G401 (cell line): ENCODE measurements at places on chromosomes 6 and 20. TPM values are rescaled to one million over a fixed set of nuclear protein-coding genes. Genes with fewer than 3 reads are reported as not detected.

The AGPAT4 gene
- 3.6 TPM in 2 replicates for total RNA-seq

The RNF39 gene
- not detected in 2 replicates for total RNA-seq

The RIMS4 gene
- 8.3 and 10.9 TPM in 2 replicates for total RNA-seq

The NFKBIE gene
- total RNA-seq, result 27.7 and 58.6 TPM in 2 replicates

The TXLNB gene
- total RNA-seq, result 0.03 TPM in 1 of 2 replicates, not detected in the other

DNA sequence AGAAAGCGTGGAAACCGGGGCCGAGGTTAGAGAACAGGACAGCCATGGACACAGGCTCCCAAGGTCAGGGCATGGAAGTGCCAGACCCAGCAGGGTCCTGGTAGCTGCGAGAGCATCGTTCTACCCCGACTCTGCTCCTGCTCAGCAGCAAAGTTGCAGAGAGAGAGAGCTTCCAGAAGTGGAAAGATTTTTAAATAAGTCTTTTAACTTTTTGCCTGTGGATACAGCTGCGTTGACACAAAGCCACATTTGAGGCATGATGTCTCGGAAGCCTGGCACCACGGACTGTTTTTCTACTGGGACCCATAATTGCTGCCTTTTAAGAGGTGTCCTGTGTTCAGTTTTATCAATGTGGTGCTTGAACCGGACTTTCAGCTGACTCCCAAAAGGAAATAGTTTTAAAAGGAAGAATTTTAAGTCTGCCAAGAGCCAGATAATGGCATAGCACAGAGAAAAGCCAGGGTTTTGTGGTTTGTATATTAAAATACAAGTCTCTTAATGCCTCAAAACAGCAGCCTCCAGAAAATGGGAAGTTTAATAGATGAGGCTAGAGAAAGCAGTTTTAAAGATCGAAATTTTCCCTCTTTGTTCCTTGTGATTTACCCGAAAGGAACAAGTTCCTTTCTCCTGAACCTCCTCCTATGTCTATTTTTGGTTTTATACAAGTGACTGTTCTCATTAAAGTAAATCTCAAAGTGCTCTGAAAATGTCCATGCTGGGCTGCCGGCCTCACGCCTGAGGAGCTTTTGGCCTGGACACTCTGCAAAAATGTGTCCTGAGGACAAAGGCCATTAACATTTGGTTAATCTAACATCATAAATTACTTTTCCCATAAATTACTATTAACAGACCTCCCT is 91.5 kb downstream of the RIN2 start:
- DNase-seq, result no peak

DNA sequence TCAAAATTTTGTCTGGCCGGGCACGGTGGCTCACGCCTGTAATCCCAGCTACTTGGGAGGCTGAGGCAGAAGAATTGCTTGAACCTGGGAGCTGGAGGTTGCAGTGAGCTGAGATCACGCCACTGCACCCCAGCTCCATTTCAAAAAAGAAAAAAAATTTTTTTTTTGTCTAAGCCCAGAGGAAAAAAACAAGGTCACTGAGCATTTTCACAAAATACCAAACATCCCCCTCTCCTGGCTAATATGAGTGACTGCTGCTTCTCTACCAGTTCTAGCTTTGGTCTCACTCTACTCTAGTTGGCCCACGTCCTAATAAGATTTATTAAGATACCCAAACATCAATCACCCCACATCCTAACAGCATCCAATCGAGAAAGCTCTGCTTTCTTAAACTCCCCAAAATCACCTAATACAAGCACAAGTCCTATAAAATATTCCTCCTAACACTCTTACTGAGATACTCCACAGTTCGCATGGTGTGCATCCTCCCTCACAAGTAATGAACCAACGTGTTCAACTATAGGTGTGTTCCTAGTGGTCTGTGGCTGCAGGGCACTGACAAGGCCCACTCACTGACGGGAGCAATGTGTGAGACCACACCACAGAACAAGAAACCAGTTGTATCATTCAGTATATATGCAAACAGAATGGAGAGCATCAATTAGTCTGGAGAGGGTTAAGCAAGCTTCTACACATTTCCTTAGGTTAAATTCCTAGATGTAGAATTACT is 64.2 kb downstream of the FKBP5 start:
- peak; percentile 3 for DNase-seq

GRCh38 chr20:43186312-43186711 is 3.4 kb downstream of the PTPRT start:
- DNase-seq, result no peak

GRCh38 chr20:19070026-19070425 is 142.4 kb upstream of the SLC24A3 start:
- DNase-seq, result no peak

- DNase-seq, result no peak
Observed at GRCh38 chr6:129029778-129030177, 146.8 kb downstream of the LAMA2 start.

- DNase-seq, result peak; percentile 64
Observed at GRCh38 chr20:25057234-25058050, 497 bp downstream of the ACSS1 start.

- DNase-seq, result no peak
Observed at GRCh38 chr20:53935344-53936084, 134.9 kb downstream of the BCAS1 start.

GRCh38 chr6:35663447-35664235 is 25.1 kb downstream of the FKBP5 start:
- DNase-seq, result no peak

DNA sequence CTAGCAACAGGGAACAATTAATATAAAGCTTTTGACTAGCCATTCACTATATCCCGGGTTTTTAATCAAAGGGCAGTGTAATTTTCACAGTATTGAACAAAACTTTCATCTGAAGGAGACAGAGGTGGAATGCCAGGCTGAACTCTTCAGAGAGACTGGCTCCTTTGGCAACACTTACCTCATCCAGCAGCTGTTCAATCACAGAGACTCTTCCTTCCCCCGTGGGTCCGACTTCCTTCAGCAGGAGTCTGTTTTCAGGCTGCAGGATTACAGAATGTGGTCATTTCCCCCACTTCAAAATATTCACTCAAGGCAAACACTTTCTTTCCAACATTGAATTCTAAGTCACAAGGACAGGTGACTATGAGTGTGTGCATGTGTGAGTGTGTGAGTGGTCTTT is 76.6 kb downstream of the DZANK1 start:
- DNase-seq, result no peak

DNA sequence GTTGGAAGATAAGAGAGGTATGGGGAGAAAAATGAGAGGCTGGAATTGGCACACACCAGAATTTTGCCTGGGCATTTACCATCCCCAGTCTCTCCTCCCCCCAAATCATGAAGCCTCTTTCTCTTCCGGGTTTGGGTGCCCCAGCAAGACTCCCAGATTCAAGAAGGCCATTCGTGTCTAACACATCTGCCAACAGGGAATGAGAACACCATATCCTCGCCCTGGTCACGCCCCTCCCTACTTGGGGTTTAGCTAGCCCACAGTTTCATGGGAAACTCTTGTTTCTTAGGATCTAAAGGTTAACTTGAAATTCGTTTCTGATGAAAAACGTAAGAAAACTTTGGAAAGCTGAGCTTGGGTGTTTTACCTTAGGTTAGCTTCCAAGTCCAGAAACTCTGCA is 105.5 kb upstream of the TMEM170B start:
- no peak for DNase-seq

GRCh38 chr6:130966344-130966980 is 96.6 kb downstream of the EPB41L2 start:
- DNase-seq, result peak; percentile 8

DNA sequence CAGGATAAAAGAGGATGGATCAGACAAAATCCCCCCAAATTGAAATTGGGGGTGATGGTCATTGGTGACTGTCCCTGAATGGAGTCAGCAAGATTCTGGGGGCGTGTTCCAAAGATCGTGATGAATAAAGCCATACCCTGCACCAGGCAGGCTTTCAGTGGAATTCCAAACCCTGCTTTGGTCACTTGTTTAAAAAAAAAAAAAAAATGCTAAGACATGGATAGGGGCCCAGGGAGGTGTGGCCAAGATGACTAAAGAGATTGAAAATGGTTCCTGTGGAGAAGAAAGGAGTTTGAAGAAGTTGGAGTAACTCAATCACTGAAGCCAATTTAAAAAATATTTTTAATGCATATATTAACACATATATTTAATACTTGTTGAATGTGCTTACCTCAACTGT is 161.4 kb upstream of the KCNG1 start:
- DNase-seq, result no peak

DNA sequence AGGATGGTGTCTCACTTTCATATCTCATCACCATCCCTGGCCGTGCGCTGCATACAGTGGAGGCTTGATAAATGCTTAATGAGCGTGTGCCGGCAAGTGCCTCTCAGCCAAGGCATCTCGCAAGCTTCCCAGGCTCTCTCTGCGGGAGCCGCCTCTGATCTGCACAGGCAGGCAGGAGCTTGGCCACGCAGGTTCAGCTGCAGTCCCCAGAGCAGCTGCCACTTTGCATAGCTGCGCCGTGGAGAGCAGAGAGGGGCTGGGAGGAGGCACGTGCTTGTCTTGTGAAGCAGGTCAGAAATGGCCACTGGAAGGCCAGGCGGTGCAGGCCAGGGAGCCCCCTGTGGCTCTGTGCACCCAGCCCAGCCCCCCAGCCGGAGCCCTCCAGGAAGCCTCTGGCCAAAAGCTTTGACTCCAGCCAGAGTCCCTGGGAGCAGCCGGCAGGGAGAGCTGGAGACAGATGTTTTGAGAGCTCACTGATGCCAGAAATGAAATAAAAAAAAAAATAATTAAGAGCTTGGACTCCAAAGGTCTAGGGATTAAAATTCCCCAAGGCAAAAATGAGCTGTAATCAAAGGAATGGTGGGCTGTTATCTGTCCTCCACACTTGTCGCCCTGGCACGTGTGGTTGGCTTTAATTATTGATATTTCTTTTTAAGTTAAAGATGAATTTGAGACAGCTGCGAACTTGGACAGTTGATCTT is 377.0 kb downstream of the CDH4 start:
- no peak for DNase-seq

DNA sequence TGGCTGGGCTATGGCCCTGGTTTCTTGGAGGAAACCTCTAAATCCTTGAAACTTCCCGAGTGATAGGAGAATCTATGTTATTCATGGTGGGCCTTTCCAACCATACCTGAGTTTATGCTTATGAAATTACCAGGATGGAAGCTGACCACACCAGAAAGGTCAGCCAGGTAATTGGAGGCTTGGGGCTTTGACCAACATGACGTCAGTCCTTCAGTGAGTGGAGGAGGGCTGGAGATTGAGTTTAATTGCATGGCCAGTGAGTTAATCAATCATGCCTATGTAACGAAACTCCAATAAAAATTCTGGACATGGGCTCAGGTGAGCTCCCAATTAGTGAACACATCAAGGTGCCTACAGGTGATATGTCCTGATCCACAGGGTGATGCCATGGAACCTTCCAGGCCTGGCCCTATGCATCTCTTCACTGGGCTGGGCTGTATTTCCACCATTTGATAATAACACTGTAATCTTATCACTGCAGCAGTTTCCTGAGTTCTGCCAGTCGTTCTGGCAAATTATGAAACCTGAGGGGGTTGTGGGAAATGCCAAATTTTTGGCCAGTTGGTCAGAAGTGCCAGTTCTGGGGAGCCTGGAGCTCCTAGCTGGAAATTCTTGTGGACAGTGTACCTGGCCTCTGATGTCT is 106.5 kb downstream of the CDH26 start:
- no peak for DNase-seq

DNA sequence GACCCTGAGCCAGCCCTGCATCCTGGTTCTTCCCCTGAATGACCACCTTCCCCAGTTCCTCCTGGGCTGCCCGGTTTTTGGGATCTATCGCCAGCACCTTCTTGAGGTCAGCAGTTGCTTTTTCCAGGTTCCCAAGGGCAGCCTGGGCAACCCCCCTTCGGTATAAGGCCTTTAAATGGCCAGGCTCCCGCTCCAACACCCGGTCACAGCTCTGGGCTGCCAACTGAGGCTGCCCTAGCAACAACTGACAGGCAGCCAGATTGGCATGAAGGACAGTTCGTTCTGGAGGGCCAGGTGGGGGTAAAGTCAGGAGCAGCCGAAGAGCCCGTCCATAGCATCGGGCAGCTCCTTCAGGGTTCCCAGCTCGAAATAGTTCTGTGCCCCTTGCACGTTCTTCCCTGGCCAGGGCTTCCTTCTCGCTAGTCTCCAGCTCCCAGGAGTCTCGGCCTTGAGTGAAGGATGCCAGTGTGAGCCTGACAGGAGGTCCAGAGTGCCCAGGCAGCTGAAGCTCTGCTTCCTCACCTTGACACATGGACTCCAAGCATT is 778 bp upstream of the ATF6B start:
- DNase-seq, result no peak

GRCh38 chr6:138442663-138443062 is 38.6 kb downstream of the HEBP2 start:
- no peak for DNase-seq
